ENCODE measurements at places on chromosomes 2 and 18. TPM values are rescaled to one million over a fixed set of nuclear protein-coding genes. Genes with fewer than 3 reads are reported as not detected.

GRCh38 chr18:59005262-59005661, 134.4 kb upstream of the SEC11C start:
- no peak for DNase-seq

GRCh38 chr18:78768221-78768620, 211.4 kb upstream of the SALL3 start:
- DNase-seq, result no peak

DNA sequence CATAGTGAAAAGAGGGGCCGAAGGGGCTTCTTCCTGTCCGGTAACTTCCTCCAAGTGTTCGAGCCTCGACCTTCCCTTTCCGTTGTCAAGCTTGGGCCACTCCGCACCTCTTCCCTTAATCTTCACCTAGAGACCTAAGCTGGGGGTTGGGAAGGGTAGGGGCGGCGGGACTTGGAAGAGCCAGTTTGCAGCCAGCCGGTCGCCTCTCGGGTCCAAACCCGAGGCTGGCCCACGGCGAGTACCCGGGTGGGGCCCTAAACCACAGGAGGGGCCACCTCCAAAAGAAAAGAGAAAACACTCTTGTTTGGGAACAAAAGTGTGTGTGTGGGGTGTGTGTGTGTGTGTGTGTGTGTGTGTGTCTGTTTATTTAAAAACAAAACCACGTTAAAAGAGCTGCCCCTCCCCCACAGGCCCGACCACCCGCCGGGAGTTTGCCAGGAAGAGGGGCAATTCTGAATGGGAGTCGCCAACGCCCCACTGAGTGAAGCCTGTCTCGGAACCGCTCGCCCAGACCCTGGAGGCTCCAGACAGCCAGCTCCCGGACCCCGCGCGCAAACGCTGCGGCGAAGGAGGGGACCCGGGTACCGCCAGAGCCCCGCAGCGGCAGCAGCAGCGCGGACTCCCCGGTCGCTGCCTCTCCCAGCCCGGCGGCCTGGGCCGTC, 488 bp upstream of the RHOB start:
- no peak for DNase-seq

DNA sequence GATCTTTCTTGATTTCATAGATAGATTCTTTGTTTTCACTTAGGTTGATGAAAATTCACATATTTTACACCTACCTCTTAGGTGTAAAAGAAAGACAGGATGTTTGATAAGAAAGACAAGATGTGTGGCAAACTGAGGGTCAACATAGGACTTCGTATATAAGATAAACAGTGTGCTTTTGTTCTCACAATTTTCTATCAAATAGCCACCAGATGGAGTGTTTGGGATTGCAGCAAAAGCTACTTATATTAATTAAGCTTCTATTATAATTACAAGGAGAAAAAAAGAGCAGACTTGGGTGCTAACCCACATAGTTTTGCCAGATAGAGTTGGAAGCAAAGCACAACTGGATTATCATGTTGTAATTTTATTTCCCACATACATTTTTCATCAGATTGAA, 232.9 kb downstream of the CDH7 start:
- DNase-seq, result no peak

- DNase-seq, result no peak
Observed at GRCh38 chr2:50863218-50863617, 168.7 kb downstream of the NRXN1 start.

DNA sequence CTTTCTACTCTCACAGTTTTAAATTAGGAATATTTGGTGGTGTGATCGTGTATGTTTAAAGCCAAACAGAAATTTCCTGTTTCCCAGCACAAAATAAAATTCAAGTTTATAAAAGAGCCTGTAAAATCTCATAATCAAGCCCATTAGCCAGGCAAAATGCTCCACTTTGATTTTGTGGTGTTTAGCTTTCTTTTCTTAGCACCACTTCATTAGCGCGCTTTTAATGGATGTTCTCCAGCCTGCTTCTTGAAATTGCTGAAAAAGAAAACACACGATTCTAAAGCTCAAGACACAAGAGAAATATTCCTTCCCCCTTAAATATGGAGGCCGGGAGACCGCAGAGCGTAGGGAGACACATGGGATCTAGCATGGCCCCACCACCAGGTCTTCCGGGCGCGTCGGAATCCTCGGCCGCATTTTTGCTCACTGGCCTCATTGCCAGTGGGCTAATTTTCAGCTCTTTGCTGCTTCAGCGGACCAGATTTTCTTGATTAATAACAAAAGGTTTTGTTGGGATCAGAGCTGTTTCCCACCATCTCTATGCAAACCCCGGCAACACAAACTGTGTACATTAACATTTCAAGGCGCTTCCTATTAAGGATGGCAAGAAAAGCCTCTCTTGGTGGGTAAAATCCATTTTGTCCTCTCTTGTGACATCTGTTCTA, 40.4 kb upstream of the ID2 start:
- DNase-seq, result no peak

DNA sequence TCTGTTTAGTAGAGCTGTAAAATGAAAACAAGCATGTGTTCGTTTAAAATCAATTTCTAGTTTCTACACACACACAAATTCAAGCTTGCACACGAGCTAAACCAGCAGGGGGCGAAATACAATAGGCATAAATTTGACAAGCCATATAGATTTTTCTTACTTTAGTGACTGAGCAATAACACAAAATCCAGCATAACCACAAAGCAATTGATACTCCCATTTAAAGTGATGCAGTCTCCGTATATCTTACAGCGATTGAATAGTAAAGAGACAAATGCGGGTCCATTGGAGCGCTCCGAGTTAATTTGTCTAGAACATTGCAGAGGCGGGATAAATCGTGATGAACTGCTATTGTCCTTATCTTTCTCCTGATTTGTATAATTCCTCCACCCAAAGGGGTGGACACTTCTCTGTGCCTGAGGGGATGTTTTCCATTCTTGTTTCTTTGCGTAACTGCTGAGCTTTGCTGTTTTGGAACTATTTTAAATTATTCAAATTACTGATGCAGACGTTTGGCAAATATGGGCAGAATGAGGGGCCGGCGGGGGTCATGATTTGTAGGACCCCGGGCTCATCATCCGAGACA, 1.2 kb upstream of the AFTPH start:
- no peak for DNase-seq

GRCh38 chr2:196286821-196287220, 115.4 kb upstream of the STK17B start:
- no peak for DNase-seq

DNA sequence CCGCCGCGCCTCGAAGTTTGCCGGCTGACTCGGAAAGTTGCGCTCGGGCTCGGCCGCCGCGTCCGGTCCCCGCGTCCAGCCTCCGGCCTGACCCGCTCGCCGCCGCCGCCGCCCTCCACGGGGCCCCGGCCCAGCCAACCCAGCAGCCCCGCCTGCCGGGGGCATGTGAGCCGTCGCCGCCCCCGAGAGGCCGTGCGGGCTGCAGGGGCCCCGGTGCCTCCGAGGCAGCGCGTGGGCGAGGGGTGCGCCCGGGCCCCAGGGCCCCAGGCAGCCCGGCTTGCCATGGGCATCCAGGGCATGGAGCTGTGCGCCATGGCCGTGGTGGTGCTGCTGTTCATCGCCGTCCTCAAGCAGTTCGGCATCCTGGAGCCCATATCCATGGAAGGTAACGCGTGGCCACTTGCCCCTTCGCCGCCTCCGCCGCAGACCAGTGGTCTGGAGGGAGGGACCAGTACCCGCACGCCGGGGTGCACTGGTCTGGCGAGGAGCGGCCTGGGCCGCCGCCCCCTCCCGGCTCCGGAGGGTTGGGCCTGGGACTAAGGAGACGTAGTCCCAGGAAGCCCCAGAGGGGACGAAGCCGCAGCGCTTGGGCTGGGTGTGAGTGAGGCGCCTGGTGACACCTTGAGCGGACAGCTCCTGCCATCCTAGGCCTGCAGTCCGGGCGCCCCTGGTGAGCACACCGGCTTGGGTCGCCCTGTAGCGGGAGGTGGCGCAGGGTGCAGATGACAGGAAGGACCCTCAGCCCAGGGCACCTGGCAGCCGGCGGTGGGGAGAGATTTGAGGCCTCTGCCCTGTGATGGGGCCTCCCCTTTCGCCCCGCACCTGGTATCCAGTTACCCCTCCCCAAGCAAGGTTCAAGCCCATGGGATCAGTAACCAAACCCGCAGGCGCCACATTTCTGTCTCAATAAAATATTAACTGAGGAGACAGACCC, 49.9 kb downstream of the KCNIP3 start:
- no peak for DNase-seq

GRCh38 chr2:36411962-36412444, 56.4 kb downstream of the CRIM1 start:
- DNase-seq, result no peak

GRCh38 chr2:60957643-60958042, 59.9 kb upstream of the PEX13 start:
- peak; percentile 64 for DNase-seq

DNA sequence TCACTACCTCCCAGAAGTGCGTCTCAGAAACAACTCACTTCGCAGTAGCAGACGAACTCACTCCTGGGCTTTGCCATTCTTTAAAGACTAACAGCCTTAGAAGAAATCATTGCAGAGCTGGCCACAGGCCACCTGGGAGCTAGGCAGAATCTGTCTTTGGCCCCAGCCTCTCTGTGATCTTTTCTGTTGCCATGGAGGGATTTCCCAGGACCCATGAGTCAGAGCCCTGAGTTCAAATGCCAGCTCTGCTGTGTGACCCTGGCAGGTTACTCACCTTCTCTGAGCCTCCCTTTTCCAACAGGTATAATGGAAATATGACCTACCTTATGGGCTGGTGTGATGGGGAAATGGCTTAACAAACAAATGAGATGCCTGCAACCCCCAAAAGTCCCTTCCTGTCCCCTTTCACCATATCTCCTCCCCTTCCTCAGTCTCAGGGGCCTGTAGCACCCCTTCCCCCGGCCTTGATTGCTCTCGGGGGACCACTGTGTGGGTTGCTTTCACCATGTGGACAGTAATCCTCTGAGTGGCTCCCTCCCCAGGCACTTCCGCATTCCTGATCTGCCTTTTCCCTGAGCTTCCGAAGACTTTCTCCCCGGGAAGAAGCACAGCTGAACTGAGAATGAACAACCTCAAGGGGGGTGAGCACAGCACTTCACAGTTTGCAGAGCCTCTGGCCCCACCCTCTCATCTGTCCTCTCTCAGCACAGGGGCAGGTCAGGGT, 34.0 kb upstream of the SLC66A3 start:
- no peak for DNase-seq

DNA sequence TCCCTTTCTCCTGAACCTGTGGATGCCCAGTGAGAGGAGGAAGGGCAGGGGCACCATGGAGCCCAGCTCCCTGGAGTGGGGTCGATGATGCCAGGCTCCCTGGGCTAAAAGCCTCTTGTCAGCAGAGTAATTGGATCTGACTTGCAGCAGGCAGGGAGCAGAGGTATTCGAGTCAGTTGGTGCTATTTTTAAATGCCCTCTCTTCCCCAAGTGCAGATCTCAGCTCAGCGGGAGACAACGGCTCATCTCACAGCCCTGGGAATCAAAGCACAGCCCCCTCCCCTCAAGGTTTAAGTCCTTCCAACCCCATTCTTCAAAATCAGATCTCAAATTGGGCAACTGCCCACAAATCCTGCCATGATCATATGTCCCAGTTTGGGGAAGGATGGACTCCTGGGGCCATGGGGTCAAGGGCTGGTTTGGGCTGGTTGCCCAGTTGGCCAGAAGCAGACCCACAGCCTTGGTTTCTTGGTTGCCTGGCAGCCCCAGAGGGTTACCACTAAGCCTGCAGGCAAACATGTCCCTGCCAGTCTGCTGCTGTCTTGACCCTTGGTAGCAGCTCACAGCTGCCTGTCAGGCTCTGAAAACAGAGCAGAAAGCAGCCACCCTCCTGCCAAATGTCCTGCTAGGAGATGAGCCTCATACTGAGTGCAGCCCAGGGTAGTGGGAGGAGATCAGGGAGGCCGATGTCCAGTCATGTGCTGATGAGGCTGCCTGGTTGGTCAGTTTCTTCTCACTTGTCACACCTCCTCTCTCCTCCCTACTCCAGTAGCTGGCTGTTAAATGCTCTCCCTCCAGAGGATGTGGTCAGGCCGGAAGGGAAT, 244.9 kb downstream of the LOXHD1 start:
- DNase-seq, result no peak

- DNase-seq, result peak; percentile 46
Observed at GRCh38 chr2:138115666-138116065, 151.4 kb downstream of the HNMT start.

- DNase-seq, result peak; percentile 98
Observed at GRCh38 chr2:149648282-149649030, 60.9 kb upstream of the MMADHC start.

DNA sequence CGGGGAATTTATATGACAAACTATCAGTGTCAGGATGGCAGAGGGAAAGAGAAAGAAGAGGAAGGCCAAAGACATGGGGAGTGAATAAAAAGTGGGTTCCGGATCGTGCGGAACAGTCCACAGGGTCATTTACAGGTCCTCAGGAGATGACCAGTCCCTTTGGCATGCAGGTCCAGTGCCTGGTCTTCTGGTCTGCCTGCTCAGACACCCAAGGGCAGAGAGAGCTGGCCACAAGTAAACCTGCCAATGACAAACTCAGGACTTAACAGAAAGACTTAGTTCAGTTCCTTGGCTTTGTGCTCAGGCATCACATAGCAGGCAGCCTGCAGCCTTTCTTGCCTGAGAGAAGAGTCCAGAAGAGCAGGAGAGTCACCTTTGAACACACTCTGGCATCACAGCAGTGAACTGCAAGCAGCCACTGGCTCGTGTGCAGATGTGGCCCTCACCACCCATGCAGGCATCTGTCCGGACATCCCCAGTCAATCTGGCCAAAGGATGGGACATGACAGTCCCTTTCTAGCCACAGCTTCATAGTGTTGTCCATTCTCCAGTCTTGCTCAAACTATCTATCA, 14.0 kb downstream of the TMEM127 start:
- peak; percentile 7 for DNase-seq

GRCh38 chr2:100446696-100447095, 23.6 kb upstream of the NMS start:
- DNase-seq, result peak; percentile 1

- DNase-seq, result no peak
Observed at GRCh38 chr2:53668624-53669026, 99.0 kb upstream of the CHAC2 start.

DNA sequence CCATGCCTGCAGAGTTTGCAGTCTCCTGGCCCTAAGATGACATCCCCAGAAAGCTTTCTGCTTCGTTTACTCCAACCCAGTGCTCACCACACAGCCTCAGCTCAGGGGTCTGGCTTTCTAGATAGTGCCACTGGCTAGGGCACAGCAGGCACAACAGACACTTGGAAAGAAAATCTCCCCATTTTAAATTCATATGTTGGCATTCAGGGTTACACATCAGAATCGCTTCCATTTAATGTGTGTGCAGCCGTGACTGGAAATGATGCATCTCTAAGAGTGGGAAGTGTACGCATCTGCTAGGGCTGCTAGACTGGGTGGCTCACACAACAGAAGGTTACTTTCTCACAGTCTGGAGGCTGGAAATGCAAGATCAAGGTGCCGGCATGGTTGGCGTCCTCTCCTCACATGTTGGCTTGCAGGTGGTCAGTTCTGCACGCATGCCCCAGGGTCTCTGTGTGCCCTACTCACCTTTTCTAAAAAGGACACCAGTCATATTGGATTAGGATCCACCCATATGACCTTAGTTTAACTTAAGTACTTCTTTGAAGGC, 329.4 kb upstream of the RAB12 start:
- DNase-seq, result no peak

GRCh38 chr18:23158058-23158457, 22.8 kb downstream of the CABLES1 start:
- DNase-seq, result no peak

Gene SLC4A3
- polyA plus RNA-seq, result 10.8 TPM

Gene LIMS3
- 0.08 TPM for polyA plus RNA-seq

Gene DNER
- 1.1 TPM for polyA plus RNA-seq

Gene MAP3K19
- polyA plus RNA-seq, result not detected

Gene CRYGD
- not detected for polyA plus RNA-seq

Gene FLACC1
- polyA plus RNA-seq, result 0.04 TPM

Data from foreskin keratinocyte (primary cell).